ENCODE measurements at places on chromosomes 1 and 21. TPM values are rescaled to one million over a fixed set of nuclear protein-coding genes. Genes with fewer than 3 reads are reported as not detected.

Gene PFKL
- total RNA-seq, result 92.7 TPM

Gene HES5
- not detected for total RNA-seq

Gene RXFP4
- total RNA-seq, result not detected

Gene ZNF670
- 4.5 TPM for total RNA-seq

Gene VASH2
- total RNA-seq, result 0.24 TPM

Gene ECE1
- total RNA-seq, result 83.0 TPM

Gene KPRP
- not detected for total RNA-seq

Gene CDA
- 0.83 TPM for total RNA-seq

DNA sequence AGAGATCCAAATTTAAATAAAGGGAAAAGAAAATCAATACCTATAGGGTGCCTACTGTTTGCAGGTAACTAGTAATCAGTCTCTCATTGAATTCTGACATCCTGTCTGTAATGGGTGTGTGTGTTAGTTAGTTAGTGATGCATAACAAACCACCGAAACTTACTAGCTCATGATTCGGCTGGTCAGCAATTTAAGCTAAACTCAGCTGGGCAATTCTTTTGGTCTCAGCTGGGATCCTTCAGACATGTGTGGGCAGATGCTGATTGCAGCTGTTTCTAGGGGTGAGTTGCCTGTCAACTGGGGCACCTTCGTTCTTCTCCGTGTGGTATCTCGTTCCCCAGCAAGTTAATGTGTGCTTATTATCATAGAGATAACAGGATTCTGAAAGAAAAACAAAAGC lies 40.2 kb upstream of the ZNF124 start:
- DNase-seq, result no peak

DNA sequence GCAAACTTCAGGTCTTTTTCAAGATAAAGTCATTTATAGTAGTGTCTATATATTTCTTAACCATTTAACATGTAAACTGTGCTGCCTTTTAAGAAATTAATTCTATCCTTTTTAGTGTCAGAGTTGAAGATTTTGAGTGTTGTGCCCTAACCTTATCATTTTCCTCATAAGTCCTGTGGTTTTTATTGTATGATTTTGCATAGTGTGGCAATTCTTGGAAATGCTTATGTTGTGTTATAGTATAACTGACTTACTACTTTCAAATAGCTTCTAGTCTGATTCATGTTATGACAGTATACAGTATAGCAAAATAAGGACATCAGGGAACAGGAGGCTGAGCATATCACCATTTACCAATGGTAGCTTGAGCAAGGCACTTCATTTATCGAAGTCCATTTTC lies 99.1 kb downstream of the PTBP2 start:
- no peak for DNase-seq

GRCh38 chr21:36145259-36145658 lies 10.4 kb downstream of the CBR3 start:
- DNase-seq, result no peak

GRCh38 chr1:234214129-234214910 lies 158.9 kb upstream of the COA6 start:
- peak; percentile 66 for DNase-seq

GRCh38 chr1:213183036-213183672 lies 132.1 kb downstream of the RPS6KC1 start:
- DNase-seq, result no peak

DNA sequence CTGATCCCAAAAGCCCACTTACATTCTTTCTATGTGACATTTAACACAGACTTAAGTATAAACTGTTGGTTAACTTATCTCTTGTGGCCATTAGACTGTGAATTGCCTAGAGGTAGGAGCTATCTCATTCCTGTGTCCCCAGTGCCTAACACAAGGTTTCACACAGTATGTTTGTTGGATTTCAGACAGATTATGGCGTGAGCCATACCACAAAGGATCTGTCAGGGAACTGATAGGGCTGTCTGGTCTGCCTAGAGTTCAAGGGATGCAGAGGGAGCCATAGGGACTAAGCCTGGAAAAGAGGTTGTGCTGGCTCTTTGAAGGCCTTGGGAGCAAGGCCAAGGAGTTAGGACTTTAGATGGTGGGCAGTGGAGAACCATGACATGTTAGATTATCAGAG lies 40.0 kb downstream of the MEF2D start:
- DNase-seq, result no peak

- DNase-seq, result no peak
These were observed 40.4 kb downstream of the ATP6V1G3 start for GRCh38 chr1:198500096-198500495.

- no peak for DNase-seq
These were observed 49.2 kb downstream of the DUSP10 start for GRCh38 chr1:221692643-221693042.

- DNase-seq, result no peak
These were observed 29.9 kb downstream of the PIK3C2B start for GRCh38 chr1:204464701-204465100.

GRCh38 chr1:65963156-65963888 lies 170.6 kb downstream of the PDE4B start:
- DNase-seq, result no peak

DNA sequence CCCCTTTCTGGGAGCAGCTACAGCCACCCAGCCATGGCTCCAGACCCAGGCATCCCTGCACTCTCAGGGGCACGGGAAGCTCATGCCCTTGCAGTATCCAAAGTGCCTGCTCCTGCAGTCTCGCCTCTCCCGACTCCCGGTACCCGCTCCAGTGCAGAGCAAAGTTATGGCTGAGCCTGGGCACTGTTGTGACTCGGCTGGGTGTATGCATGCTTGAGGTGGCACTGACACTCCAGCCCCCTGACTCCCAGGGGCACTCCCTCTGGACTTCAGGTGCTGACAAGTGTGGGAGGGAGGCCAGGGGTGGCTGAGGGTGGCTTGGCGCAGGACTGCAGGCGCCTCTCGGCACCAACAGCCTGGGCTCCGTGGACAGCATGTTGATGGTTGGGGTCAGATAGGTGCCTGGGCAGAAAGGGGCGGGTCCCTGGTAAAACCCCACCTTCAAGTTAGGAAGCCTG lies 580.1 kb upstream of the ADGRL2 start:
- DNase-seq, result no peak

GRCh38 chr1:243471026-243471685 lies 215.3 kb downstream of the SDCCAG8 start:
- DNase-seq, result no peak

- DNase-seq, result no peak
These were observed 695.4 kb downstream of the BRINP3 start for GRCh38 chr1:189782295-189782694.

DNA sequence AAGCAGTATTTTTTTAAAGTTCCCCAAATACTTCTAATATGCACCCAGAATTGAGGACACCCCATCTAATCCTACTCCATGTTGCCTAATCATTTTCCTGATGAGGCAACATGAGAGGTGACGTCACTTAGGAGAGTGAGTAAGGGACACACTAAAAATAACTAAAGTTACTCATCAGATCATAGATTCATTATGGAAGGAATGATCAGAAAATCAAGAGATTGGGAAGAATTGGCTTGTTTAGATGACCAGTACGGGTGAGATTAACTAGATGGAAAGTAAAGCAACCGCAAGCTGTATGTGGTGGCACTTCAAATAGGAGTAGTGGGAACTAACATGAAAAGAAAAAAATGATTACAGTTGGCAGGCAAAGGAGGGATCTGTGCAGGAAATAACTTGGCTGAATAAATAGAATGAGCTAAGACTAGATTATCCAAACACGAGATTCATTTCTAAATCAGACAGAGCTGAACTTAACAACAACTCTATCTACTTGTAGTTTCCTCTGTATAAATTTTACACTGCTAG lies 61.4 kb upstream of the CXADR start:
- no peak for DNase-seq

DNA sequence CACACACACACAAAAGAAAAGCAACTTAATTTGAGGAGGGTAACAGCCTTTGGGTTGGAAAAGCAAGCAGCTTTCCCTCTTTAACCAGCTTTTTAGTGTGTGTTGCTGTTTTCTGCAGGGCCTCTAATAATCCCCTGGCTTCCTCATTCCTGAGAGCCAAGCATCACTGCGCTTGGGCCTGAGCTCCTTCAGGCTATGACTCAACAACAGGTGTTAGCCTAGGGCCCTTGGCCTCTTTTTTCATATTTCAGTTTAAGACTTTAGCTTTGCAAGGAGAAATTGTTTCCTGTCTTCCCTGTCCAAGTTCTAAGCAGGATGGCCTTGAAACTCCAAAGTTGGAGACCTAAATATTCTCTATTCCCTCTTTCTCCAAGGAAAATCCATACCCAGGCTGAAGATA lies 26.2 kb upstream of the SNX27 start:
- peak; percentile 40 for DNase-seq

GRCh38 chr1:67441739-67442281 lies 11.6 kb upstream of the SERBP1 start:
- DNase-seq, result no peak

- no peak for DNase-seq
These were observed 52.5 kb downstream of the SIM2 start for GRCh38 chr21:36751383-36751782.

GRCh38 chr1:200960948-200961340 lies 62.6 kb downstream of the KIF21B start:
- no peak for DNase-seq

Measured in thyroid gland (tissue), 4 donors.